ENCODE measurements at places on chromosomes 12 and 14. TPM values are rescaled to one million over a fixed set of nuclear protein-coding genes. Genes with fewer than 3 reads are reported as not detected.

GRCh38 chr14:99724196-99724891, 40.2 kb downstream of the CYP46A1 start:
- no peak for DNase-seq

- DNase-seq = no peak
These were observed 9.3 kb upstream of the GYS2 start for GRCh38 chr12:21613931-21614330.

GRCh38 chr12:67483871-67484554, 164.5 kb upstream of the DYRK2 start:
- no peak for DNase-seq

DNA sequence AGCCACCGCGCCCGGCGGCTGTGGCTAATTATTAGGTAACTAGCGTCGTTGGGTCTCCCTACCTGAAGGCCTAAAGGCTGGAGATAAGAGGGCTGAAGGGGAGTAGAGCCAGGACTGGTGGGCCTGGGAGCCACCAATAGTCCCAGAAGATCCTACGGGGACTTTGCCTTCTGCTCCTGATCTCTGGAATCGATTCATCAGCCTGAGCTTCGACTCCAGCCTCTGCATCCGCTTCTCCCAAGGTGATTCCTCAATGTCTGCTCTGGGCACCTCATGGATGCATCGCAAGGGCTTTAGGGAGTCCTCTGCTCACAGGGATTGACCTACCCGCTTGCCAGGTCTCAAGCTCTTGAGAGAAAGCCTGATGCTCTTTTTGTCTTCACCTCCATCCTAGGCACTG, 14.7 kb upstream of the KDM2B start:
- no peak for DNase-seq

Gene RAB2B
- total RNA-seq = 48.5 TPM

Gene B4GALNT3
- 3.6 TPM for total RNA-seq

Gene COX8C
- total RNA-seq = not detected

Gene PLEKHG7
- 0.68 TPM for total RNA-seq

DNA sequence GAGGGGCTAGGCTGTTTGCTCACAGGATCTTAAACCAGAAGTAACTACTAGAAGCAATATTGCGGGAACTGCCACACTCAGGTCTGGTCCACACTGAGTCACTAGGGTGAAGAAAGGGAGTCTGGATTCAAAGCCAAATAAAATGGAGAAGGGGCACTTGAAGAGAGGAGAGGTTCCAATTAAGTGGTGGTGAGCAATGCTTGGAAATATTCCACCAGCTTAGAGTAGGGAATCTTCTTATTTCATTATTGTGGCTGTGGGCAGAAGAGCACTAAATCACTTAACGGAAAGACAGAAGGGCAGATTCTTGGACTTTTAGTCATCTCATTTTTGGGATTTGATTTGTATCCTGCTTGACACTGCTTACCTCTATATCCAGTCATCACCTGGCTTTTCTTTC, 48.6 kb upstream of the PPP1R12A start:
- peak; percentile 99 for DNase-seq

- no peak for DNase-seq
These were observed 3.0 kb downstream of the FBRSL1 start for GRCh38 chr12:132492951-132493350.

- no peak for DNase-seq
These were observed 139.6 kb downstream of the SLC2A13 start for GRCh38 chr12:39966256-39966655.

Gene IGF1
- total RNA-seq = 1.9 TPM

Gene MRPS35
- total RNA-seq = 48.2 TPM

DNA sequence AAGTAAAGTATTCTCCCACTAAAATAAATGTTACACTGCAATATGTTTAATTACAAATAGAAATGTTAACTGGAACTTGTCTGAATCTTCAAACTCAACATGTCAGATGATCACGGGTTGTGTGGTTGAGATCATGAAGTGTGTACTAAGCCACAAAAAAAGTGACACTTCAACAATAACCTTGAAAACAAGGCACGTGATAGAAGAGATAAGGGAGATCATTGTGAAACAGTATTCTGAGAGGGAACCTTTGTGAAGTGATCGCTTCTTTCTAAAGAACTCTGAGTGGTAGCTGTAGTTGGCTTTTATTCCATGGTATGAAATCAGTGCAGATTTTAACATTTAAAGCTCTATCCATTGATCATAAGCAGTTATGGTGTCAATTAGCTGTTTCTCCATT, 60.0 kb downstream of the LIN52 start:
- no peak for DNase-seq

- peak; percentile 97 for DNase-seq
These were observed at the start of gene COPS7A for GRCh38 chr12:6723607-6724408. COPS7A (plus strand) TSS chr12:6724046; CDS start chr12:6724657, 611 bp downstream.

Gene CNTN1
- 2.1 TPM for total RNA-seq

DNA sequence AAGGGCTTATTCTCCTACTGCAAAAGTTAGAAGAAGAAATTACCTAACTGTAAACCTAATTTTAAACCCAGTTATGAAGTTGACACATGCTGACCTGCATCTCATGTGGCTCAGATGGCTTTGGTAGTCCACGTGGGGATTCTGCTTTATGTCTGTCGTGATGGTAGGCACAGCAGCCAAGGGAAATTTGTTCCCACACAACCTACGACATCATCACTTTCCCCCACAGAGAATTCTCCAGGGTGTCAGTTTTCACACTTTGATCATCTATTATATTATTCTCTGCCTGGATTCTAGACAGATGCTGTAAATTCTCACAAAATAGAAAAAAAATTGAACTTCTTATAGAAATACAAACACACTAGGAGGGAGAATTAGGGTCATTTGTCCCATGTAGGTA, 70.6 kb downstream of the PTHLH start:
- peak; percentile 56 for DNase-seq

Gene FSCB
- total RNA-seq = not detected

DNA sequence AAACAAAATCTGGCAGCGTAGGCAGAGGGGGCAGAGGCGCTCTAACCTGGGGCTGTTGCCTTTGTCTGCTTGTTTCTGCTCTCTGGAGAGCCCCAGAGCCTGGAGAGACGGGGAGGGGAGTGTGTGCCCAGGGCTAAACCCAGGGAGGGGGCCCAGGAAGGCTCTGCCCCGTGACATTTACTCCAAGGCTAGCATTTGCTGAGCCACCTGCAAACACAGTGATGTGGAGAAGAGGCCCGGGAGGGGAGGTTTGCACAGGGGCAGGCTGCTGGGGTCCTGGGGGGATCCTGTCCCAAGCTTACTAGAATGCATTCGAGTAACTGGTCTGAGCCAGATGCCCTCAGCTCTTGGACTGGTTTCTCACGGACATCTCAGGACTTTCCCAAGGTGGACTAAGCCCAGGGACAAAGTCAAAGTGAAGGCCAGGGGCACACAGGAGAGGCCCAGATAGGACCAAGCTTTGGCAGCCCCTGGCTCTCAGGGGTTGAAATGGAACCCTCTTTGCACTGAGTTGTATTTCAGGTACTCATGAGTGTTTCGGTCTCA, 12.0 kb downstream of the MEG3 start:
- DNase-seq = no peak

DNA sequence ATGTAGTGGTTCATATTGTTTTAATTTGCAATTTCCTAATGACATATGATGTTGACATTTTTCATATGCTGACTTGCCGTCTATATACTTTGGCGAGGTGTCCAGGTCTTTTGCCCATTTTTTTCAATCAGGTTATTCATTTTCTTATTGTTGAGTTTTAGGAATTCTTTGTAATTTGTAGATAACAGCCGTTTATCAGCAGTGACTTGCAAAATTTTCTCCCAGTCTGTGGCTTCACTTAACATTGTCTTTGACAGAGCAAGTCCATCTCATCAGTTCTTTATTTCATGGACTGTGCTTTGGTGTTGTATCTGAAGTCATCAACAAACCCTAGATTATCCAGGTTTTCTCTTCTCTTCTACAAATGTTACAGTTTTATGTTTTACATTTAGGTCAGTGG, 12.6 kb upstream of the KLHDC2 start:
- no peak for DNase-seq

- DNase-seq = no peak
These were observed 49.8 kb downstream of the SDR9C7 start for GRCh38 chr12:56884421-56884820.

GRCh38 chr14:23454445-23454856, 15.1 kb upstream of the NGDN start:
- no peak for DNase-seq

GRCh38 chr12:121649819-121650353, 19.6 kb downstream of the MORN3 start:
- DNase-seq = no peak

Gene A2ML1
- total RNA-seq = not detected

DNA sequence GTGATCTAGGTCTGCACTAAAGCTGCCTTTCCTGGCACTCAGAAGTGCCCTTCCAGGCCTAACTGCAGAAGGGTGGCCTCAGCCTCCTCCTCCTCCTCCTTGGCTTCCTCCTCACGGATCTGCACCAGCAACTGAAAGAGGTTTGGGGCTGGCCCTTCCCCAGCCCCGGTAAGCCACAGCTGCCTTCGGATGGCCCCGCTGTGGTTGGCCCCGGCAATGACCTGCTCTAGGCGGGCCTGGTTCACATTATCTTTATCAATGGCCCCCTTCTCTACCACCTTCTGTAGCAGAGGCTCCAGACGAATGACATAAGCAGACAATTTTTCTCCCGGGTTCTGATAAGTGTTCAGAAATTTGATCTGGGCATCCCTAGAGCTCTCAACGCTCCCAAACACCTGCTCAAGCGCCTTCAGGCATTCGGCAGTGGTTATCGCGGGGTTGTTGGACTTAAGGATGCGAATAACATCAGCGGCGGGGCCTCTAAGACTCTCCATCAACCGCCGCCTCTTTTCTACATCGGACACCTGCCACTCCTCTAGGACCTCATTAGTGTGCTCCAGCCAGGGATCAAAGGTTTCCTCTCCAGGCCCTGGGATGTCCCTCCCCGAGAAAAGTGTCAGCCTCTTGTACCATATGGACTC, 1.5 kb downstream of the PNMA1 start:
- DNase-seq = no peak

DNA sequence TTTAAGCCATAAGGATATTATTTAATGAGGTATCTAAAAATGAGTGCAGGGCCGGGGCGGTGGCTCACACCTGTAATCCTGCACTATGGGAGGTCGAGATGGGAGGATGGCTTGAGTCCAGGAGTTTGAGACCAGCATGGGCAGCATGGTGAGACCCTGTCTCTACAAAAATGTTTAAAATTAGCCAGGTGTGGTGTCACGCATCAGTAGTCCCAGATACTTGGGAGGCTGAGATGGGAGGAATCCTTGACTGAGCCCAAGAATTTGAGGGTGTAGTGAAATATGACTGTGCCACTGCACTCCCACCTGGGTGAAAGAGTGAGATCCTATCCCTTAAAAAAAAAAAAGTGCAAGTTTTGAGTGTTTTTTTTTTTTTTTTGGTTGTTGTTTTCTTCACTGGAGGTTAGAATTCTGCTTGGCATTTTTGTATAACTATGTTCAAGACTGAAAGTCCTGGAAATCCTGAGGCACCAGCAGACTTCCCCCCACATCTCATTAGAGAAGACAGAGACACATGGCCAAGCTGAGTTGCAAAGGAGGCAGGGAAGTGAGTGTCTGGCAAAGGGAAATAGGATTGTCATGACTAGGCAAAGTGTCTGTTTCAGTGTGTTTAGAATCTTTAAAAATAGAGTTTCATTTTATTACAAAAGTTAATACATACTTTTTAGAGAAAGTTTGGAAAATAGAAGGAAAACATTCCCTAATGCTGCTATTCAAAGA, 53.5 kb upstream of the DUSP6 start:
- DNase-seq = no peak

GRCh38 chr12:57128519-57129247, 400 bp downstream of the LRP1 start:
- DNase-seq = no peak

Gene POTEG
- total RNA-seq = not detected

DNA sequence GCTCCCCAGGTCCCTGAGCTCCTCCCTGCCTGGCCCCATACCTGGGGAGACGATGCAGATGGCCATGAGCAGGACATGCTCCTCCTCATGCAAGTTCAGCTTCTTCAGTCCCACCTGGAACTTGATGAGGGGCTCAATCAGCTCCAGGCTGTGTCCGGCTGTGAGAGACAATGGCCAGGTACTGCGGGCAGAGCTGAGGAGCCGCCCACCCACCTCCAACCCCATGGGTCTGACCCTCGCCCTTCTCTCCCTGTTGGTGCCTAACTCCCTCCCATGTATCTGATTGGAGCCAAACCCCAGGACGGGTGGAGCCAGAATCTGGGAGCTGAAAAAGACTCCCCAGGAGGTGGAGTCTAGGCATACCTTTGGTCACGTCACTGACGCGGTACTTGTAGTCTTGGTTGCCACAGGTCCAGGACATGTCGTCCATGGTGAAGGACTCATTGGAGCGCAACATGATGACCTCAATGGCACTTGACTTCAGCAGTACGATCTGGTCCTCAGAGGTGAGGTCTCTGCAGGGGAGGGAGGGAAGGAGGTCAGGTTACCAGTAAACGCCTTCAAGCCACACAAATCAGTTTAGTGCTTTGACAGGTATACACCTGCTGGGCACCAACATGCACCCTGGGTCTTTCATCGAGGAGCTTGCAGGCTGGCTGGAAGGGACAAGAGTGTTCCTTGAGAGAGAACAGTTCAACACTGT, 26.7 kb upstream of the HDAC7 start:
- DNase-seq = no peak

Gene TAS2R8
- total RNA-seq = not detected

DNA sequence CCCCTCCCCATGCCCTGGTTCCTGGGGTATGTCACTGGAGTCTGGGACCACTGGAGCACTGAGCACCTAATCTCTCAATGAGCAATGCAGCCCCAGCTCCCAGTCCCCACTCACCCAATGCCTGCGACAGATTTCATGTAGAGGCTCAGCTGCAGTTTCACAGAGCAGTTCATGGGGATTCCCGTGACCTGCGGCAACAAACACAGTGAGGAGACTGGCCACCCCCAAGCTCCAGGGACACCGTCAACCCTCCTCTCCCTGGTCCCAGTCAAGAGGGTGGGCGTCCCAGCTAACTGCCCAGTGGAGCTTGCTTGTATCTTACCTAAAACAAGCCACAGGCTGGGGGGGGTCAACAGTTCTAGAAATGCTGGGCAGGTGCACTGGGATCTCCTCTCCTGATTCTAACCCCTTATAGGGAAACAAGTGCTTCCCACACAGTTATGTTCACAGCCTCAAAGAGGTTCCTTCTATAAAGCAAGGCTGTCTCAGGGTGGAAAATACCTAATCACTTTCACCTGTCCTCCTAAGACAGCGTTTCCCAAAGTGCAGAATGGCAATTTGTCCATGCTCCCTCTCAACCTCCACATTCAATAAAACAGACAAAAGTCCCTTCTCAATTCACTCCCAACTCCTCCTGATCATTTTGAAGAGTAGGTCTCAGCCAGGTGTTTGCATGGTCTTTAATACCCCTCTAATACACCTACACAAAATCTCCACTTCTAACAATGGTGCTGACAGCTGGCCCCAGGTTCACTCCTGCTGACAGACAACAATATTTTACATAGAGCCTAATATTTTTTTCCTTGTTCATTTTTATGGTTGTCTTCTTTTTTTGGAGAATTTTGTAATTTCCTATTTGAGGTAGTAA, 68.3 kb downstream of the SCARB1 start:
- no peak for DNase-seq

- no peak for DNase-seq
These were observed 185.0 kb downstream of the PLCZ1 start for GRCh38 chr12:18552829-18553228.

- DNase-seq = no peak
These were observed 404.5 kb downstream of the FUT8 start for GRCh38 chr14:65817011-65817410.

Gene SMCO3
- 0.57 TPM for total RNA-seq

Gene ZBTB42
- 6.9 TPM for total RNA-seq
